ENCODE measurements at places on chromosomes 16 and 17. TPM values are rescaled to one million over a fixed set of nuclear protein-coding genes. Genes with fewer than 3 reads are reported as not detected.

DNA sequence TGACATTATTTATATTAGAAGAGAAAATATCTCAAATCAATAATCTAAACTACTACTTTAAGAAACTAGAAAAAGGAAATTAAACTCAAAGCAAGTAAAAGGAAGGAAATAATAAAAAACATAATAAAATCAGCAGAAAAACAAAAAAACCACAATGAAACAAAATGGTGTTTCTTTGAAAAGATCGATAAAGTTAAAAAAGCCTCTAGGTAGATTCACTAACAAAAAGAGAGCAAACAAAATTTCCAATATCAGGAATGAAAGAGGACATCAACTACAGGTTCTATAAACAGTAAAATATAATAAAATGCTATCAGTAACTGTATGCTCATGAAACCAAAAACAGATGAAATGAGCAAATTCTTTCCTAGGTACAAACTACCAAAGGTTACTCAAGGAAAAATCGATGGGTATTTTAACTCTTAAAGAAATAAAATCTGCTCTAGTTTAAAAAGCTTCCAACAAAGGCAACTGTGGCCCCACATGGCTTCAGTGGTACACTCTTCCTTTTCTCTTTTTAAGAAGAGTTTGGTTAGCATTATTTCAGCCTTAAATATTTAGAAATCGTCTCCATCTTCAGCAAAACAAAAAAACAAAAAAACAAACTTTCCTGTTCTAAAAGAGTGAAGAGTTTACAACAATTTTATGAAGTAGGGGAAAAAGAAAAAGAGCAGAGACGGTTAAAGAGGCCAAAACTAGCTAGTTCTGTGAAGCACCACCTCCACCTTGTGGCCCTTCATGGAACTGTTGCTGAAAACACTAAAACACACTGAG is 102.2 kb downstream of the TRIM37 start:
- peak; percentile 67 for DNase-seq
- peaks cover 3% of the 10 kb centered on the region for H3K36me3 ChIP-seq
- H3K27ac ChIP-seq = no peak overlapping the region
- H3K4me1 ChIP-seq = peaks cover 4% of the 10 kb centered on the region

The NRN1L gene
- total RNA-seq = 2.0 TPM

The PSMD12 gene
- total RNA-seq = 26.7 TPM

The LRRC75A gene
- 7.2 TPM for total RNA-seq

The EVI2A gene
- total RNA-seq = not detected

The HEATR9 gene
- not detected for total RNA-seq

GRCh38 chr16:84446596-84447392 is 57.7 kb downstream of the MEAK7 start:
- H3K4me3 ChIP-seq = no peak overlapping the region
- H3K4me1 ChIP-seq = no peaks in the 10 kb centered on the region
- no peaks in the 10 kb centered on the region for H3K36me3 ChIP-seq
- no peaks in the 10 kb centered on the region for H3K27me3 ChIP-seq
- H3K27ac ChIP-seq = no peak overlapping the region

- no peaks in the 10 kb centered on the region for H3K36me3 ChIP-seq
- H3K27me3 ChIP-seq = peaks cover 1% of the 10 kb centered on the region
- H3K4me3 ChIP-seq = no peak overlapping the region
- no peak for DNase-seq
Measured at GRCh38 chr16:85908444-85908843, 9.5 kb downstream of the IRF8 start.

The ZNF423 gene
- total RNA-seq = 42.3 TPM

The SGCA gene
- total RNA-seq = 1.5 TPM

- no peaks in the 10 kb centered on the region for H3K36me3 ChIP-seq
- H3K27me3 ChIP-seq = no peaks in the 10 kb centered on the region
- peak; percentile 0 for DNase-seq
- H3K4me3 ChIP-seq = no peak overlapping the region
- H3K4me1 ChIP-seq = no peaks in the 10 kb centered on the region
Measured at GRCh38 chr17:16944334-16945135, 27.4 kb downstream of the TNFRSF13B start.

The C17orf107 gene
- total RNA-seq = 2.3 TPM

- H3K27me3 ChIP-seq = peaks cover 72% of the 10 kb centered on the region
- no peaks in the 10 kb centered on the region for H3K36me3 ChIP-seq
- H3K4me3 ChIP-seq = no peak overlapping the region
- peak; percentile 29 for DNase-seq
Measured at GRCh38 chr17:48219617-48220016, 112.1 kb downstream of the SNX11 start.

- H3K36me3 ChIP-seq = no peaks in the 10 kb centered on the region
- no peak overlapping the region for H3K27ac ChIP-seq
- H3K4me3 ChIP-seq = no peak overlapping the region
- no peaks in the 10 kb centered on the region for H3K4me1 ChIP-seq
- no peak for DNase-seq
- no peaks in the 10 kb centered on the region for H3K27me3 ChIP-seq
Measured at GRCh38 chr16:4067262-4068001, 48.8 kb downstream of the ADCY9 start.

- H3K4me1 ChIP-seq = no peaks in the 10 kb centered on the region
- no peak overlapping the region for H3K27ac ChIP-seq
- no peak for DNase-seq
- H3K36me3 ChIP-seq = no peaks in the 10 kb centered on the region
- H3K4me3 ChIP-seq = no peak overlapping the region
Measured at GRCh38 chr16:84255050-84255810, 15.4 kb upstream of the KCNG4 start.

DNA sequence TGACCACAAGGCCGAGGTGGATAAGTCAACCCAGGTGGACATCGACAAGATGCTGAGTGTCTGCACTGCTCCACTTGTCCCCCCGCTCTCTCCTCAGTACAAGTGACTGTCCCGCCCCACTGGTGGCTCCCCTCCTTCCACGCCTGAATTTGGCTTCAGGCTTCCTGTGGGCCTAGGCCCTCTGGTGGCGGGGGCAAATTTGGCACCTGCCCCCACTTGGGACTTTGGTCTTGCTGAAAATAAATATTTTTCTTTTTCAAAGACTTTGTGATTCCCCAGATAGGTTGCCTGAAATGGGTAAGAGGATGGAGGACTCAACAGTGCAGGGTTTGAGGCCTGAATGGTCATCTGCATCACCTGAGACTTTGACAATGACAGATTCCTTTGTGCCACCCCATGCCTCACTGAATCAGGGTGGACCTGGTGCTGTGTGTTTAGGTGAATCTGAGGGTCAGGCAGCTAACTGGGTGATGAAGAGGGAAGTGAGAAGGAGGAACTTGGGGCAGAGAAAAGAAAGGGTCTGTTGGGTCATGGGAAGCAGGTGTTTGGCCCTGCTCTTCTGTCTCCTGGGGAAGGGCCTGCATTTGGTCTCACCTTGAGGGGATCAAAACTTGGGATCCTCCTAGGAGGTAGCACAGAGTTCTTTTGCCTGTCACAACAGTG is 2.0 kb downstream of the C16orf86 start:
- H3K27me3 ChIP-seq = peaks cover 5% of the 10 kb centered on the region
- H3K36me3 ChIP-seq = no peaks in the 10 kb centered on the region
- H3K4me1 ChIP-seq = peaks cover 13% of the 10 kb centered on the region
- DNase-seq = no peak

DNA sequence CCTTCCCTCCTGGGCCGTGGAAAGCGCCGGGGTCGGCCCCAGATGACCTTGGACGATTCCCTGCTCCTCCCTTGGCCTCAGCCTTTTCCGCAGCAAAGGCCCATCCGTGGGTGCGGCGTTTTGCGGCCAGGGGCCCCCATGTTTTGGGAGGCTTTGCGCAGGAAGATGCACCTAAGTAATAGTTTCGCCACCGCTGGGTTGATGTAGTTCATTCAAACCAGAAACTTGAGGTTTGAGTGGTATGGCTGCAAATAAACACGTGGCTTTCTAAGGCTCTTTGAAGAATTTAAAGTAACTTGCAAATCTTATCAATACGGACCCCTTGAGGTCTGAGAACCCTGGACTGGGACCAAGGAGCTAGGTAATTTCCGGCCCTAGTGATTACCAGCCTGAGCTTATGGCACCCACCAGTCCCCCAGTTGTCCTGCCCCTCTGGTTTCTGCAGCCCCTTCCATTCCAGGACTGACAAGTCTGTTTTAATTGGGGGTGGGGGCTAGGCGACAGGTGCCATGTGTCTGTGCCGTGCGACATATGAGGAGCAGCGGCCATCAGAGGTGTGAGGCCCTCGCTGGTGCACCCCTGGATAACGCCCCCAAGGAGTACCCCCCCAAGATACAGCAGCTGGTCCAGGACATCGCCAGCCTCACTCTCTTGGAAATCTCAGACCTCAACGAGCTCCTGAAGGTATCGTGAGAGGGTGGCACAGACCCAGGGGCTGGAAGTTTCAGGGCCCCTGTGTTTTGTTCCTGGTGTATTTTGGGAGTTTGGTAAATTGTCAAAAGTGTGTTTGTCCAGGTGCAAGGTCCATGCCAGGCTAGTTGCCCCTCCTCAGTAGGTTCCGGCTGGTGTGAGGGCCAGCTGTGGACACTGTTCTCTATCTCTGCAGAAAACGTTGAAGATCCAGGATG is 834 bp downstream of the MRPL12 start:
- H3K4me3 ChIP-seq = peak overlapping the region; percentile 92
- H3K36me3 ChIP-seq = no peaks in the 10 kb centered on the region
- DNase-seq = no peak

DNA sequence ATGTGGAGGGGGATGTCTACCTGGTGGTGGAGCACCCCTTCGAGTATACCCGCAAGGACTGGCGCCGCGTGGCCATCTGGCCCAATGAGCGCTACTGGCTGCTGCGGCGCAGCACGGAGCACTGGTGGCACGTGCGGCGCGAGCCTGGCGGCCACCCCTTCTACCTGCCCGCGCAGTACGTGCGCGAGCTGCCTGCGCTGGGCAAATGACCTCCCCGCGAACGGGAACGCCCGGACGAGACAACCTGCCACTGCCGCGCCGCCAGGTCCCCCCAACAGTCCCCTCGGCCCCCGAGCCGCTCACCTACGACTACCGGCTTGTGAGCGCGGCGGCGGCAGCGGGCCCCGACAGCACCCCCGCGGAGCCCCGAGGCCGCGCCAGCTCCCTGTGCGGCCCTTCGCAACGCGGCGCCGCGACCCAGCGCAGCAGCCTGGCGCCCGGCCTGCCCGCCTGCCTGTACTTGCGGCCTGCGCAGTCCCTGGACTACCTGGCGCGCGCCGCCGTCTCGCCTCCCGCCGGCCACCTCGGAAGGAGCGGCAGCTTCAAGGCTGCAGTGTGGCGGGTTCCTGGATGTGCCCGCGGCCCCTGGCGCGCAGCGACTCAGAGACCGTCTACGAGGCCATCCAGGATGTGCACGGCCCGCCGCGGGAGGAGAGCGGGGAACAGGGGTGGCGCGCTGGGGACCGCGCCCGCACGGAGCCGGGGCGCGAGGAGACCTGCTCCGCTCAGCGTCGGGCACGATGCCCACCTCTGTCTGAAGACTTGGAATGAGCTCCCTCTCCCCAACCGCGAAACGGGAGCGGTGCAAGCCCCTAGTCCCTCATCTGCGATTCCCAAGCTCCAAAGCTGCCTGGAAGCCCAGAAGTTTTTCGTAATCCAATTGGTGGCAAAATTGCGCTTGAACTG is 48.7 kb upstream of the AMZ2 start:
- peak overlapping the region; percentile 38 for H3K4me3 ChIP-seq
- no peaks in the 10 kb centered on the region for H3K36me3 ChIP-seq
- H3K27ac ChIP-seq = no peak overlapping the region
- DNase-seq = peak; percentile 53

- H3K27ac ChIP-seq = no peak overlapping the region
- H3K4me1 ChIP-seq = no peaks in the 10 kb centered on the region
- H3K27me3 ChIP-seq = no peaks in the 10 kb centered on the region
- DNase-seq = no peak
- H3K36me3 ChIP-seq = peaks cover 4% of the 10 kb centered on the region
Measured at GRCh38 chr16:46577988-46578579, 43.1 kb downstream of the SHCBP1 start.

- no peaks in the 10 kb centered on the region for H3K36me3 ChIP-seq
- H3K27ac ChIP-seq = no peak overlapping the region
- DNase-seq = no peak
Measured at GRCh38 chr16:75102595-75102994, 14.0 kb downstream of the LDHD start.

- H3K27me3 ChIP-seq = peaks cover 65% of the 10 kb centered on the region
- DNase-seq = no peak
- no peak overlapping the region for H3K4me3 ChIP-seq
- peaks cover 30% of the 10 kb centered on the region for H3K4me1 ChIP-seq
- no peaks in the 10 kb centered on the region for H3K36me3 ChIP-seq
- H3K27ac ChIP-seq = no peak overlapping the region
Measured at GRCh38 chr17:56598466-56598865, 5.0 kb downstream of the NOG start.

All from neural progenitor cell (in vitro differentiated cells).